Globus pallidus (tissue), 1 donor: ENCODE measurements at places on chromosomes 1 and 21.

DNA sequence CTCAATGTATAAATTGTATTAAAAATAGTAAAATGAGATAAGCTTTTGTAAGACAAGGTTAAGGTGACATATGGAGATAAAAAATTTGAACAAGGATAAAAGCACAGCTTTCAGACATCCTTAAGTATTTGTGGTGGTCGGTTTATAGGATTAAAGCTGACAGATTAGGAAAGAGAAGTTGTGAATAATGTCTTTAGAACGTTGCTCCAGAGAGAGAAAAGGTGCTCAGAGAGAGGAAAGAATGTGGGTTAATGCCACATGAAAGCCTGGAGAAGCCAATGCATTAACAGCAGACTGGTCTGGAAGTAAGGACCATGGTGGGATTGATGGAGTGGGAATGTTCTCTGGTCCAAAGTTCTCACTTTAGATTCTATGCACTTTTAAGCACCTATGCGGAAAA, 44.8 kb downstream of the ATP6V1G3 start:
- DNase-seq: no peak

- DNase-seq: no peak
These were observed 42.3 kb upstream of the RUNX3 start for GRCh38 chr1:24972221-24972914.

GRCh38 chr1:71634159-71634558, 553.3 kb upstream of the ZRANB2 start:
- no peak for DNase-seq

DNA sequence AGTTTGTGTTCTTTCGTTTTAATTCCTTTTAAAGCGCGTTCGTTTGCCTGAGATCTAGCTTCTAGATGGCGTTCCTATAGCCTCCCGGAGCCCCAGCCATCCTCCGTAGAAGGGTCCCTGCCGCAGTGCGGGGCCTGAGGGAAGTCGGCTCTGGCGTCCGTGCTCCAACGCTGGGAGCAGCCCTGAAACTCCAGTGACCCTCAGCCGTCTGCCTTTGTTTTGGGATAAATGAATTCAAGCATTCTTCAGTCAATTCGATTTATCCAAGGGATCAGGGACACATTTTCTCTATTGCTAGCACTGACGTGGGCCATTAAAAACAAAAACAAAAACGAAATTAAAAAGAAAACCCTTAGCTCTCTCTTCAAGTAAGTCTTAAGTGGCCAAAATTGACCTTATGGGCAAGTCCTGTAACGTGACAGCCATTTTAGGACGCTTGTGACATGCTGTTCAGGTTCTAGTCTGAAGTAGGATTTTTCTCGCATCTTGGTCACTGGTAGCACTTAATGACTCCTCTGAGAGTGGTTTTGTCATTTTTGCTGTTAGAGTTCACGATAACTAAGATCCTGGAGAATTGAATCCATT, 742 bp upstream of the HSPA13 start:
- no peak for DNase-seq

GRCh38 chr1:91699339-91699974, 186.5 kb downstream of the TGFBR3 start:
- DNase-seq: no peak

- no peak for DNase-seq
These were observed 2.3 kb upstream of the CCSAP start for GRCh38 chr1:229344937-229345684.

GRCh38 chr1:174344162-174344561, 103.6 kb upstream of the GPR52 start:
- no peak for DNase-seq

DNA sequence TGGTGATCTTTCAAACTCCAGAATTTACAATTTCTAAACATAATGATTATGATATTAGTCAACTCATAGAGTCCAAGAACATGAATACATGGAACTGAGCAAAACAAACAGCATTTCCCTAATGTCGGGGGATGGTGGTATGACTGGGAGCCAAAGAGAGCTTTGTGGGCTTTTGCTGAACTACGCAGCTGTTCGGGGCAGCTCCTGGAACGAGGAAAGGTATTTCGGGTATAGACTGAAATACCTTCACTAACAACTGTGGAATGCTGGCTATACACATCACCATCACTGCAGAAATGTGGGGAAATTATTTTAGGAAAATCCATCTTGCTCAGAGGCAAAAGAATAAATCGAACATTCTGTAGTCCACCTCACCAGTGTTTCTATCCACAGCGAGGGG, 30.2 kb upstream of the VPS26C start:
- DNase-seq: no peak

GRCh38 chr1:237748171-237748960, 142.4 kb downstream of the ZP4 start:
- DNase-seq: no peak

DNA sequence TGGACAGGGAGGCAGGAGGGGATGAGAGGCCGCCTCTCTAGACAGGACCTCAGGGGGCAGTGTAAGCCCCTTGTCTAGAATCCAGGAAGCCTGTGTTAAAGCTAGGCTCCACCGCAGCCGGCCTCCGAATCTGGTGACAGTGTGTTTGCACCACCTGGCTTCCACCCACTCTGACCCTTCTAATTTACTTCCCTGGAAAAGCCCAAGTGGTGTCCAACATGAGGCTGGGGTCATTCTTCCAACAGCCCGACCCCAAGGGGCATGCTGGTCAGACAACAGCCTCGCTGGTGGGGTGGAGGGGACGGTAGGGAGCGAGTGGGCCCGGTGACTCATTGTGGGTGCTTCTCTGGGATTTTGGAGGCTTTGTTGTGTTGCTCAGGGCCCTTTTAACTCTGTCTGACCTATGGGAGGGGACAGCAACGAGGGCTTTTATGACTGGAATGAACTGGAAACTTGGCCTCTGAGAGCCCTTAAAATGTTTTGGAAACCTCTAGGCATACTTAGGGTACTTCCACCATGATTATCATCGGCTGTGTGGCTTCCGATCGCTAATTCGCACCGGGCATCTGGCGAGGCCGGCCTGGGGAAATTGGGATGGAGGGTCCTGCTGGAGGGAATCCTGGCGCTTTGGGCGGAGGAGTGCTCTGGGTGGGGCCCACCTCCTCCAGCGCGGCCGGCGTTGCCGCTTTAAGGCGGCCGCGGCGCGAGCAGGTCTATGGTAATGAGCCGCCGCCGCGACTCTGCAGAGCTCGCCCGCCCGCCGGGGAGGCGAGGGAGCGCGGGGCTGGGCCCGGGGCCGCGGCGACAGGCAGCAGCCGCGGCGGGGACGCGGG, at the start of gene CELSR2:
Gene CELSR2 (plus strand): TSS at position 743 of the 833 bp plus-strand sequence. CDS start 541 bp downstream, outside the sequence.
- DNase-seq: no peak

GRCh38 chr1:8461351-8462110, 143.6 kb downstream of the SLC45A1 start:
- DNase-seq: no peak

GRCh38 chr1:239998312-239998649, 93.4 kb upstream of the FMN2 start:
- DNase-seq: no peak

- no peak for DNase-seq
These were observed 150.0 kb downstream of the CASZ1 start for GRCh38 chr1:10646347-10646861.

DNA sequence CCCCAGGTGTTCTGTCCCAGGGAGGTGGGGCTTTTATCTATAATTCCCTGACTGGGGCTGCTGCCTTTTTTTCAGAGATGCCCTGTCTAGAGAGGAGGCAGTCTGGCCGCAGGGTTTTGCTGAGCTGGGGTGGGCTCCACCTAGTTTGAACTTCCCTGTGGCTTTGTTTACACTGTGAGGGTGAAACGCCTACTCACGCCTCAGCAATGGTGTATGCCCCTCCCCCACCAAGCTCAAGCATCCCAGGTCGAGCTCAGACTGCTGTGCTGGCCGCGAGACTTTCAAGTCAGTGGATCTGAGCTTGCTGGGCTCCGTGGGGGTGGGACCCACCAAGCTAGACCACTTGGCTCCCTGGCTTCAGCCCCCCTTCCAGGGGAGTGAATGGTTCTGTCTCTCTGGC, 124.3 kb downstream of the CENPF start:
- DNase-seq: no peak

DNA sequence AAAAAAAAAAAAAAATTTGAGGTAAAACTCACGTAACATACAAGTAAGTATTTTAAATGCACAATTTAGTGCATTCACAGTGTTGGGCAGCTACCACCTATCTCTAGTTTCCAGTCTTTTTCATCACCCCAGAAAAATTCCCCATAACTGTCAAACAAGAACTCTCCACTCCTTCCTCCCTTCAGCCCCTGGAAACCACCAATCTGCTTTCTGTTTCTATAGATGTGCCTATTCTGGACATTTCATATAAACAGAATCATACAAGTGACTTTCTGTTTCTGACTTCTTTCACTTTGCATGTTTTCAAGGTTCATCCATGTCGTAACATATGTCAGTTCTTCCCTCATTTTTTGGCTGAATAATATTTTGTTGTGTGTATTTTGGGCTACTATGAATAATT, 24.9 kb upstream of the ETS2 start:
- DNase-seq: no peak

GRCh38 chr1:220655509-220655908, 34.7 kb upstream of the C1orf115 start:
- DNase-seq: no peak

- DNase-seq: no peak
These were observed 159.6 kb upstream of the COL11A1 start for GRCh38 chr1:103267893-103268292.

GRCh38 chr1:9728451-9729295, 77.1 kb downstream of the PIK3CD start:
- DNase-seq: no peak

GRCh38 chr1:17587693-17588047, 48.2 kb downstream of the ARHGEF10L start:
- DNase-seq: no peak

GRCh38 chr1:26417111-26417759, 6.6 kb downstream of the LIN28A start:
- peak; percentile 43 for DNase-seq

DNA sequence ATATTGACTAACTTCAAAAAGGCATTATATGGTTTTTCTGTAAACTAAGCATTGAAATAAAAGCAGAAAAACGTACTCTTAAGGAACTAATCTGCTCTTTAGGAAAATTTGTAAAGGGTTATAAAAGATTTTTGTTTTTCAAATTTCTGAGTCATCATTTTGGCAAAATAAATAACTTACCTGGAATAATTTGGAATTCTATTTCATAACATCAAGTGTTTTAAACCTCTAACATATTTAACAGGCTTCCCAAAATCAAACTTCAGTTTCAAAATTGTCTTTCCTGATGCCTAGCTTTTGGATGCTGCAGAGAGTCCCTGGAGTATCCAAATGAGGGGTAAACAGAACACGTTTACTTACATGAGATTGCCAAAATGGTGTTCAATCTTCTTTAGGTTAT, 108.5 kb downstream of the COP1 start:
- no peak for DNase-seq

- DNase-seq: no peak
These were observed 1.6 kb downstream of the C1orf141 start for GRCh38 chr1:67133177-67133576.

- no peak for DNase-seq
These were observed 288.3 kb downstream of the PTPRC start for GRCh38 chr1:198927129-198927528.

- DNase-seq: no peak
These were observed 38.7 kb downstream of the TRIM62 start for GRCh38 chr1:33143176-33143575.

DNA sequence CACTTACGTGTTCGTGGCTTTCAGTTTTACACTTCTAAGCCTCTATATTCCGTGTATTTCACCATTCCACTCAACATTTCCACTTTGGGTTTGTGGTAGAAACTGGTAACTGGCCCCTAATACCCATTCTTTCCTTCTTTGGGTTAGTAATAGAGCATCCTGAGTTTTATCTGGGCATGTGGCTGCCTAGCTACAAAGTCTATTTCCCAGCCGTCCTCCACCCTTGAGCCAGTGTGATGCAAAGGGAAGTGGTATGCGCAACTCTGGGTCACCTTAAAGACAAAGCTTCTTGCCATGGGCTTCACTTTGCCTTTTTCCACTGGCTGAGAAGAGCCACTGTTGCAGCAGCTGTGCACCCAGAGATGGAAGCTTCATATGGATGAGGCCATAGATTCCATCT, 73.9 kb downstream of the LAMC2 start:
- no peak for DNase-seq

- DNase-seq: no peak
These were observed 144.1 kb upstream of the C8B start for GRCh38 chr1:57109883-57110282.

DNA sequence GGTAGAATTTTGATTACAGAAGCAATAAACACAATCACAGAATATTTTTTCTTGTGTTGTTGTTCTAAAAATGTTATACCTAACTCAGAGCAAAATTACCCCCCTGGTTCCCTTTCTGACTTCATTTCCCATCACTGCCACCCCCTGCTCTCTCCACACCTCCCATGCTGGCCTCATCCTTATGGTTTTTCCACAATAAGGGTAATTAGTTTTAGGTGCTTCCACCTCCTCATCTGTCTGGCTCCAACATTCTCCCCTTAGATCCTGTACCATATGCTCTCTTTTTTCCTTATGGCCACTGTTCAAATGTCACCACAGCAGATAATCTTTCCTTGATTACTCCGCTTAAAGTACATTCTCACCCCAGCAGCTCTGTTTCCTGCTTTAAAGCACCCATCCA, 2208.6 kb downstream of the MRPL39 start:
- no peak for DNase-seq

DNA sequence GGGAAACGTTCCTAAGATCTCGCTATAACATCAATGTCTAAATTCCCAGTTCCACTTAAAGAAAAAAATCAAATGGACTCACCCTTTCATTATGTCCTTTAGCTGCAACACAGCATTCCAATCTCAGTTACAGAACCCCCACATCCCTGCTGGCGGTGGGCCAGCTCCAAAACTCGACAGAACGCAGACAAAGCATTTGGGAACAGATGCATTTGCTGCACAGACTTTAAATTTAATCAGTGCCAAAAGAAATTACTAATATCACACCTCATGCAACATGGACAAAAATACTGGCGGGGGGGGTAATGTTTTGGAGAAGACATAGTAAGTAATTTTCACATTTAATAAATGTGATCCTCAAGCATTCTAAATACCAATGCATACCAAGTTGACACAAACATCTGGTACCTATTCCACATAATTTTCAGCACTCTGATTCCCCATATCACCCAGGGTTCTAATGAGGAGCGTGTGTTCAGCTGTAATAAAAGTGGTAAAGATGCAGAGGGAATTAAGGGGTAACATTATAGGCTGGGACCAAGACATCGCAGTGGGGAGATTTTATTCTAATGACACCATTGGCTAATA, 79.7 kb downstream of the TGFBR3 start:
- DNase-seq: no peak

GRCh38 chr1:119587341-119587740, 60.7 kb downstream of the ZNF697 start:
- no peak for DNase-seq

DNA sequence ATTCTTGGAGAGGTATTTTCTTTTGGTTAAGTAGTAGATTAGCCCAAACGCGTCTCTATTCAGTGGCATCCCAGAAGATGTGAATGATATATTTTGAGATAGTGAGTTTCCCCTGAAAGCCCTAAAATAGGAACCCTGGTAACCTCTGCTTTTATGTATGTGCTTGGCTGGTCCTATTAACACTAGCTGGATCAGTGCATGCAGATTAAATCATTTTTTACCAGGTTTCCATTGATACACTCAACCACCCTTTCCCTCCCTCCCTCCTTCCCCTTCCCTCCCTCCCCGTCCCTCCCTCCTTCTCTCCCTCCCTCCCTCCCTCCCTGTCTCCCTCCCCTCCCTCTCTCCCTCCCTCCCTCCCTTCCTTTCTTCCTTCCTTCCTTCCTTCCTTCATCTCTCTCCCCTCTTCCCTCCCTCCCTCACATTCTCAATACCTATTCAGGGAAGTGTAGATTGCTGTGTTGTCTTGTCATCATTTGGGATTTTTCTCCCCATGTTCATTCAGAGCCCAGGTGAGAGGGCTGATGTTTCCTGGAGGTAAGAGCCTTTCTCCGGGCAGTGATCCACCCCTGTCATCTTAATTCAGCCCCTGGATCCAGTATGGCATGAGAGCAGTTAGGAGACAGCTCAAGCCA, 406.8 kb downstream of the PRDM2 start:
- no peak for DNase-seq
